HTR-8/SVneo (cell line): ENCODE measurements at places on chromosomes 4 and X.

GRCh38 chr4:38668203-38668971 is 4.4 kb downstream of the KLF3 start:
- DNase-seq: no peak

DNA sequence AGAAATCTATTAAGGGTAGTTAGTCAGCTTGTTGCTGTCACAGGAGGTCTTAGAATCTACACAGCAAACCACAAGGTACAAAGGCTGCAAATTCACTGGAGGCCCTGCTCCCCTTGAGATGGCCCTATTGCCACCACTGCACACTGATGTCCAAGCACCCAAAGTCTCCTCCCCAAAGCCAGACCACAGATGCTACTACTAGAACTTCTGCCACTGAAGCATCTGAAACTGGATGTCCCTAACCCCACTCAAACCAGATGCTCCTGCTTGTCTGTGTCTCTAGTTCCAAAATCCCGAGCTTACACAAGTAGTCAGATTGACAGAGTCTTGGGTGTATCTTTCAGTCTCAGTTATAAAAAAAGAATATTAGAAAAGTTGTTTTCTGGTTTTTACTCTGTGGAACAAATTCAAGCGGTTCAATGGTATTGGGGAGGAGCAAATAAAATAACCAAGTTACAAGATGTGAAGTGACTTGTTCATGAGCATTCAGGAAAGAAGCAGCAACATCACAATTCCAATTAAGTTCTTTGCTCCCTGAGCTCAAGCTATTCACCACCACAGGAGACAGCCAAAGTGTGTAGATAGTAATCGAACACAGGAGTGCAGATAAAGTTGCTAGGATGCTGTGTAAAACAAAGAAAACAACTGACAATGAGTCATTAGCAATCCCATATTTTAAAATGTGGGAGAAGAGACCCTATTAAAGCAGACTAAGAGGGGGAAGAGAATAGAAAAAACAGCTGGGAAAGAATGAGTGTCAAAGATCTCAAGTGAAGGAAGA is 352.3 kb downstream of the PDGFC start:
- no peak for DNase-seq

DNA sequence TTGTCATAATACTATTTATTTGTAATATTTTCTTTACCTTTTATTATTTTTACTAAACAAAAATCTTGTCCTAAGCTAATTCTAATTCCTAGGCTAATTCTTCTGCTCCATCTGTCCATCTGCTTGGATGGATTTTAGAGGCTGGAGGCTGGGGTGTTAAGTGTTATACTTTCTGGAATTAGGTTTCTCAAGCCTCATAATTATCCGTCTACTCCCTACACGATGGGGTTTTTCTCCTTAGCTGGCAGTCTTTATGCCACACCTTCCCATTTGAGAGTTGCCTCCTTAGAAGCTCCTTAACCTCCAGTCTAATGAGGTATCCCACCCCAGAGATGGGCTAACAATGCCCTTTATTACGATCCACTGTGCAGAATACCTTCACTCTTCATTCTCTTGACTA is 37.6 kb upstream of the LGI2 start:
- DNase-seq: no peak

DNA sequence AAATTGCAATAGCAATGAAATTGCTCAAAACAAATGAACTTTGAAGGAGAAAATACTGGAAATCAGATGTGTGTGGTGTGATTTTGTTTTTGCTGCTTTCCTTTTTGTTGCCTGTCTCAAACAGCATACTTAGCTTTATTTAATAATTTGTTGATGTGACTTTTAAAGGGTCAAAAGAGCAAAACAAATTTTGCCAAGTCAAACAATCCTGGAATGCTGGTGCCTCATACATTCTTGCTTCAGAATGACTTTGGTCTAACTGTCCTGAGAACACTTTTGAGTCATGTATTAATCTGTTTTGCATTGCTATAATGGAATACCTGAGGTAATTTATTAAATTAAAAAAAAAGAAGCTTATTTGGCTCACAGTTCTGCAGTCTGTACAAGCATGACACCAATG is 3.4 kb downstream of the PF4V1 start:
- no peak for DNase-seq

- DNase-seq: no peak
Measured at GRCh38 chr4:41538017-41538733, at the start of gene LIMCH1. TSS of gene LIMCH1 (plus strand) at chr4:41538157. CDS start at chr4:41605996, 67,839 bp downstream.

- no peak for DNase-seq
Measured at GRCh38 chrX:72216973-72217372, 21.9 kb downstream of the ERCC6L start.

DNA sequence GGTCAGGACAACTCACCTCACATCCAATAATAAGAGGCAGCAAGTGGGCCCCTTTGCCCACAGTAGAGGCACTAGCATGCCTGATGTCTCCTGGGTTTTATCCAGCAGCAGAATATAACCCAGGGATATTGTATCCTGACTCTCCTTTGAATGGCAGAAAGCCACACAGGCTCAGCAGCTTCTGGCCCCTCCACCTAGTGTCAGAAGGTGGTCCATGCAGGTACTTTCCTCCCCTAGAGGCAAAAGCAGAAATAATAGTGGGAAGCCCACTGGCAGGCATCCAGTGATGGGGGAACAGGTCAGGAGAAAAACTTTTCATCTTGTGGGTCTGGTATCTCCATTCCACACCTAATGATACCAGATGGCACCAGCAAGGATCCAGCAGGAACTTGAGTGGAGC is 75.5 kb upstream of the IRS4 start:
- DNase-seq: no peak

GRCh38 chr4:77145842-77146185 is 11.2 kb upstream of the CCNG2 start:
- no peak for DNase-seq

DNA sequence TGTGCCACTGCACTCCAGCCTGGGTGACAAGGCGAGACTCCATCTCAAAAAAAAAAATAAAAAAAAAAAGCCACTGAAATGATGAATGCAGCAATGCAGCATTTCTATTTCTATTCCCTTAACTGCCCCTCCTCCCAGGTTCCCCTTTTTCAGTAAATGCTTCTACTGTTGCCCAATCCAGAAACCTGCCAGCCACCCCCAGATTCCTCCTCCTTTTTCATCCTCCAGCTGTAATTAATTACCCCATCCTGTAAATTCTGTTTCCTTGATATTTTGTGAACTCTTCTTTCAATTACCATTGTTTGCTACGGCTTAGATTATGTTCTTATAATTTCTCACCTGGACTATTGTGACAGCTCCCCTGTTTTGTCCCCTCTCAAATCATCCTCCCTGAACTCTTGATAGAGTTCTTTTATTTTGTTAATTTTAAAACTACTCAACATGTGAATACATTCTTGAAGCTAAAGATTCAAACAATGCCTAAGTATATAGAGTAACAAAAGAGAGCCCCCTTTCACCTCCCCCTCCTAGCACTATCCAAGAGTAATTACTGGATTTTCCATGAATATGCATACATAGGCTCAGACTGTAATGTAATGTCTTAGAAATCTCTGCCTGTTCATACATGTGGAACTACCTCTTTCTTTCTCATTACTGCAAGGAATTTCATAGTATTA is 140.6 kb upstream of the GPC4 start:
- no peak for DNase-seq

- peak; percentile 60 for DNase-seq
Measured at GRCh38 chrX:54495814-54496516, at the start of gene FGD1. TSS of gene FGD1 (minus strand) at chrX:54496234. CDS start at chrX:54495432, 802 bp downstream.

DNA sequence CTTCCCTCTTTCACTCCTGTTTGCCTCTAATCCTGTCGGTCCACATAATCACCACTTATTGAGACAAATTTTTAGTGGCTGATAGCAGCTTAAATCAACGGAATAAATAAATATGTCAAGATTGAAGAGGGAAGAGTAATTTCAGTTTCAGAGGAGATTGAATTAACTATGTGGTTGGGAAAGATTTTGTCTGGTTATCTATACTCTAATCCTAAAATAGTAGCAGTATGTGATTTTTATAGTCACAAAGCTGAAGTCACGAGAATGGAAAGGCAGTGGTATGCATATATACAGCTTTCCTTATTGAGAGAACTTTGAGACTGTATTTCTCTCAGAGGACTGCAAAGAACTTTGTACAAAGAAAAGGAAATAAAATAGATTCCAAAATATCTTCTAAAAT is 493.3 kb downstream of the FAT4 start:
- DNase-seq: no peak

DNA sequence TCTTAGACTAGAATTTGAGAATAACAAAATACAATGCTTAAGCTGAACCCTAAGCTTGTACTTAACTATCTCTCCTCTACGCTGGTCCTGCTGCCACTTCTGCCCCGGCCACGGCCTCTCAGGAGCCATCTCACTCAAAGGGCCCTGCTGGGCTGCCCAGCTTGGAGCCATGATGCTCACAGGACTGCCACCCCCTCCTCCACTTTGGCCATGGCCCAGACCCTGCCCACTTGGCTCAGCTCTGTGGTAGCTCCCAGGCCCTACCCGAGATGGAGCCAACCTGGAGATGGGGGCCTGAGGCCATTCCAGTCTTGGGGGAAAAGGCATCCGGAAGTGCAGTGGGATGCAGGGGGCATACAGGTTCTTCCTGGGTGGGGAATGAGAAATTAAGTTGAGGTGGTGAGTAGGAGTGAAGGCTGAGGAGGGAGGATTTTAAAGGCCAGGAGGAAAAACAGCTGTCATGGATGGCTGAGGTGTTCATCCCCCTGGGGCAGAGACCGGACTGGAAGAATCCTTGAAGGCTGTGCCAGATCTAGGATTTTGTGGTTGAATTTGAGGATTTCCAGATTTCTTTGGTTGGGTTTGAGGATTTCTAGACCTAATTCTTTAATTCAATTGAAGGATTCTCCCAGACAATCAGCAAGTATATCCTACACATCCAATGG is 824 bp downstream of the SASH3 start:
- no peak for DNase-seq

DNA sequence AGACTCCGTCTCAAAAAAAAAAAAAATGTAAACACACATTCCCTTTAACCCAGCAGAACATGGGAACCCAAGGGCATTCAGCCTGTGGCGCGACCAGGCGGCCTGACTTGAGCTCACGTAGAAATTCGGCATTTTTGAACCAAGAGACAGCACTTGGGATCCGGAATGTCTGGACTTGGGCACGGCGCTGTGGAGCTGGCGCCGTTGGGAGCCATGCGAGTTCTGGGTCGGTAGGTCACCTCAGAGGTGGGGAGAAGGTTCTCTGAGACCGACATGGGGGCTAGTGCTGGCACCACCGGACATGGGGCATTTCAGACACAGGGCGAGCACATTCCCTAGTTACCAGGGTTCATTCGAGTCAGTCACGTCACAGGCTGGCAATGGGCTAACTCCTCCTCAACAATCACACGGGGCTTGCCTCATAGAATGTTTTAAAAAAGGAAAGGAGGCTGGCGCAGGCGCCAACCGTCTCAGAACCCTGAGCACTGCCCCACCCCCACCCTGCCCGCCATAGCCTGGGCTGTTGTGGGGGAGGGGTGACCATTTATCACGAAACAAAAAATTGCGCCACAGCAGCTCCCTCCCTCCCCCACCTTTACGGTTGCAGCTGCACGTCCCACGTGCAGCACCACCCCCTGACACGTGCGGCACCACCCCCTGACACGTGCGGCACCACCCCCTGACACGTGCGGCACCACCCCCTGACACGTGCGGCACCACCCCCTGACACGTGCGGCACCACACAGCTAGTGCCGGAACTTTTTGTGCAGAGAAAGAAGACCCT is at the start of gene TEX28:
Gene TEX28 (minus strand): TSS at position 334 of the 784 bp plus-strand sequence. CDS start 3,007 bp downstream, outside the sequence.
- DNase-seq: no peak

GRCh38 chr4:80195441-80196140 is 1.7 kb upstream of the PRDM8 start:
- DNase-seq: no peak

DNA sequence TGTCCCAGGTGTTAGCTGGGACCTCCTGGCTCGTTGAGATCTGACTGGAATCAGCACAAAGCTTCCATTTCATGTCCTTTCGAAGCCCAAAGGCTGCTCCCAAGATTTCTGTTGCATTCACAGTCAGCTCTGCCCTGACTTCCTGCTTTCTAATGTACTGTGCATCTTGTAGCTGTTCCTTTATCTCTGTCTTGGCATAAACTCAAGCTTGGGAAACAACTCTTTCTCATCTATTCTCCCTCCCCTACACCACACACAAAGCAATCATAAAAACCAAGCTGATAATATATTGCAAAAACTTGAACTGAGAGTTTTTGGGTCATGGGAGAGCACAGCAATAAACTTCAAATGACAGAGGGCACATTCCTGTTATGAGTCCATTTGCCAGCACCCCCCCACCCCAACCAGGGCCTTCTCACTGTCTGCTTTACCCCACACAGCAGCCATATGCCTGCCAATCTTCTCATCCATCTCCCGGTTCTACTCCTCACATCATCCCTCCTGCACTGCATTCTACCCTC is 76.3 kb downstream of the SYNPO2 start:
- no peak for DNase-seq

DNA sequence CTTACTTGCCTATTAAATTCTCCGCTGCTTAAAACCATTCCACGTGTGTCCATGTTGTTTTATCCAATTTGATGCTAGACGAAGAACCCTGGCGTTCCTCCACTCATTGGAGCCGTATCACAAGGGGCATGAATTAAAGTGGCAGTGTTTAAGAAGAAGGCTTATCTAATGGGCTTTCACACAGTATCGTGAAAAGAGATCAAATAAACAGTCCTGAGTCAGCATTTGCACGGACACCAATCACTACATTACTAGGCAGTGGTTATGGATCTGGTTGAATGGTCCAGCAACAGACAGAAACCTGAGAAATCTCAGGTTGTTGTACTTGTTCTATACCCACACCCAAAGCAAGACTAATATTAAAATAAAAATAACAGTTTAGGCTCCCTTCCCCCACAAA is 671.6 kb downstream of the FAT4 start:
- no peak for DNase-seq

GRCh38 chr4:127097061-127097460 is 535.7 kb upstream of the INTU start:
- DNase-seq: no peak

DNA sequence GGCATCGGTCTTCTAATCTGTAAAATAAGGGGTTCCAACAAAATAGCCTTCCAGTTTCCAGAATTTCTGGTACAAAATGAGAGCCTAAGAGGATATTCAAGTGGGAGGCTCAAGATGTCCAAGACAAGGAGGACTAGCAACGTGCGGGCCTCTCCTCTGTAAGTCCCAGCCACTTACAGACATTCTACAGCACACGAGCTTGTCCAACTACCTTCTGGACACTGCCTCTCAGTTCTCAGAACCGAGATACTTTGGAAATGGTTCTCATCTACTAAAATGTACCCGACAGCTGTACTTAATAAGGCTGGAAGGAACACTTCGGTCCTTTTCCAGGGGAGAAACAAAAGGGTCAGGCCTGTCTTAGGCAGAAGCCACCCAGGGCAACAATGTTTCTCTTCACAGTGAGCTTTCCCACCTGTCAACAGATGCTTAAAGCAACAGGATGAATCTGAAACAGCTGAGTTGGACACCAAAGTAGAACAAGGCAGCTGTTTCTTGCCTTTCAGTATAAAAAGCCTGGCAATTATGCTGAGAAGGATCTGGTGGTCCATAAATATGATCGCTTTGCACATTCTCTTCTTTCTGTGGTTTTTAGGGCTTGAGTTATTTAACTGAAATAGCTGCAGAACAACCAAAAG is 127.0 kb downstream of the HS6ST2 start:
- no peak for DNase-seq
